Neural progenitor cell (in vitro differentiated cells): ENCODE measurements at places on chromosomes 6 and 20.

DNA sequence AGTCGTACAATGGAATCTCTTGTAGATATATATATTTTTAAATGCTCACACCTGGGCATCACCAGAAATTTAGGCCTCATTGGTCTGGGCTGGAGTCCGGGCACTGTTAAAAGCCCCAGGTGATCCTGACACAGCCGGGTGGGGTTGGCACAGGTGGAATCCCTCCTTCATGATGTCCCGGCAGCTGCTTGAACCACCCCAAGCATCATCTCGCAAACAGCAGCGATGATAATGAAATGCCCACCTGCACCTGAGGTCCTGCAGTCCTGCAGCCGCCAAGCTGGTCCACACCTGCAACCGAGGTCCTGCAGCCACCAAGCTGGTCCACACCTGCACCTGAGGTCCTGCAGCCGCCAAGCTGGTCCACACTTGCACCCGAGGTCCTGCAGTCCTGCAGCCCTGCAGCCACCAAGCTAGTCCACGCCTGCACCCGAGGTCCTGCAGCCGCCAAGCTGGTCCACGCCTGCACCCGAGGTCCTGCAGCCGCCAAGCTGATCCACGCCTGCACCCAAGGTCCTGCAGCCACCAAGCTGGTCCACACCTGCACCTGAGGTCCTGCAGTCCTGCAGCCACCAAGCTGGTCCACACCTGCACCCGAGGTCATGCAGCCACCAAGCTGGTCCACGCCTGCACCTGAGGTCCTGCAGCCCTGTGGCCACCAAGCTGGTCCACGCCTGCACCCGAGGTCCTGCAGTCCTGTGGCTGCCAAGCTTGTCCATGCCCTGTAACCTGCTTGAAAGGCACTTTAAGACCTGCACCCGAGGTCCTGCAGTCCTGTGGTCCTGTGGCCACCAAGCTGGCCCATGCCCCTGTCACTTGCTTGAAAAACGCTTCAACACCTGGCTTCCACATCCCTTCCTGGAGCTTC lies 261.2 kb downstream of the DLL1 start:
- no peak for DNase-seq

- DNase-seq, result no peak
Measured at GRCh38 chr6:44980841-44981240, 347.3 kb upstream of the RUNX2 start.

DNA sequence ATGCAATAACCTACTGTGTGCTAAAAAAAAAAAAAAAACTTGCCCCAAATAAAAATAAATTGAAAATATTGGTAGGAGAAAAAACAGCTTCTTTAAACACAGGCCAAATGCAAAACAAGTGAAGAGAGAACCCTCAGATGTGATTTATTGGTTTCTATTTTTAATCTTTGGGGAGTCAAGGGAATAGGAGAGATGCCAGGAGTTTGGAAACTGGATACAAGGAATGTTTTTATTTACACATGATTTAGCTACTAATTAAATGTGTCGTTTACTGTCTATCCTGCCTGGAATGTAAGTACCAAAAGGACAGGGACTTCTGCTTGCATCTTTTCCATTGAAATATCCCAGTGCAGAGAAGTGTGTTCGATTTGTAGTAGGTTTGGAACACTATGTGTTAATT lies 810.7 kb downstream of the MAFB start:
- DNase-seq, result no peak

DNA sequence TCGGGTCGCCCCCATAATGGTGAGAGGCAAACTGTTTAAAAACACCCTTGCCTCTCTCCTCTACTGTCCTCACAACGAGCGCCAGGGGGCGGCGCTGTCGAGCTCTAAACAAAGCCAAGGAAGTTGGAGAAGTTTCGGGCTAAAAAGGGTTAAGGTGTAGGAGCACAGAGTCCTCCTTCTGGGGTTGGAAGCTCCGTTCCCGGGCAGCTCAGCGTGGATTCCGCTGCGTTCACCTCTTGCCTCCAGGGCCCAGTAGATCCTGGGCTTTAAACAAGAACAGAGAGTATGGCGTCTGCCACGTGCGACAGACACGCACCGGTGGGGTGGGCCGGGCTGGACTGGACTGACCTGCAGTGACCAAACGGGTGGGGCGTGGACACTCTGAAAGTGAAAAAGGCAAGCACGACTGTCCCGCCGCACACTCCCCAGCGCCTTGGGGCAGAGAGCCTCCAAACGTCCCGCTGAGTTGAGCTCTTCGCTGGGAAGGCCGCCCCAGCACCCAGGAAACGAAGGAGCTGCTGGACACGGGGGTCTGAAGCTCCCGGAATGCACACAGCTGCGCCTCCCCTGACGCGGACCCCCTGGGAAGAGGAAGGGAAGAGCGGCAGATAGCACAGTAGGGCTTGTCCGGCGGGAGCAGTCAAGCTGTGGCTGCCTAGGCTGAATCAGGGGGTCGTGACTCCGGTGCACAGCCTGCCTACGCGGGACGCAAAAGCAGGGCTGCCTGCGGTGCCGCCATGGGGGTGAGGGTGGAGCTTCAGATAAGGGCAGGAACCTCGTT lies 1.6 kb upstream of the THBD start:
- peak; percentile 93 for DNase-seq

DNA sequence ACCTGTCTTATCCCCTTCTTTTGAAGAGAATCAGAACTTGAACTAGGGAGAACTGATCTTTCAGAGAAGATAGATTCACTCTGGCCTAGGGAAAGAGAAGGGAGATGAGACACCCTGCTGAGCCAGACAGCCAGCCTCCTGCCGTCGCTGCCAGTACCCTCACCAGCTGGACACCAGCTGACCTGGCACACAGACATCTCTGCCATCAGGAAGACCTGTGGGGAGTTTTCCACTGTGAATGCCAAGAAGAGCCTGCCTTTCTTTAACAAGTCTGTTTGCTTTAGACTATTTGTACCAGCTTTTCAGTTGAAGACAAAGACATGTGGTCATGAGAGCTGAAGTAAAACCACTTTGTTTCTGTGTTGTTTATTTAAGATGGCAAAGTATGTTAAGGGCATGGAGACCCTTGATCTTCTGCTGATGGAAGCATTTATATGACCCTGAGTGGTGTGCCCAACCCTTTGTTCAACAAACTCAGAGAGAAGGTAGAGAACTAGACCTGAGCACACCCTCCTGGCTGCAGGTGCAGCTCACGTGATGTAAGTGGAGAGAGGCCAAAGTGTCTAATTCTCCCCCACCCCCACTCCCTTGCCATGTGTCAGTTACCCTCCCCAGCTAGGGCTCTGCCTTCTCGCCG lies 82.3 kb upstream of the SLC24A3 start:
- DNase-seq, result no peak

GRCh38 chr6:13267142-13267651 lies 61.1 kb downstream of the TBC1D7 start:
- DNase-seq, result no peak

GRCh38 chr6:129050086-129050485 lies 167.1 kb downstream of the LAMA2 start:
- DNase-seq, result no peak

DNA sequence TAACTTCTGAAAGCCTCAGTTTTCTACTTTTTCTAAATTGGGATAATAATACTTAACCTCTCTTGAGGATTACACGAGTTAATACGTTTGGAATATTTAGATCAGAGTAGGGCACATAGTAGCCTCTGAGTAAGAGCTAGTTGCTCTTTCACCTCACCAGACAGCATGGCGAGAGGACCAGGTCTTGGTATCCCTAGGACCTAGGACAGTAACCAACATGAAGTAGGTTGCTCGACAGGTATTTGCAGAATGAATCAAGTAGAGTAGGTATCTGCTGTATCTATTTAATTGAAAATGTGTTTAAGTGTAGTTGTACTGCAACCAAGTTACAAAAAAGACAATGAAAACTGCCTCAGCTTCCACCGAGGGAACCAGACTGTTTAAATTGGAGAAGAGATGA lies 1.4 kb downstream of the CDC5L start:
- no peak for DNase-seq

- no peak for DNase-seq
Measured at GRCh38 chr20:59735917-59736316, 131.6 kb downstream of the PHACTR3 start.

- no peak for DNase-seq
Measured at GRCh38 chr6:20351534-20351933, 50.1 kb upstream of the E2F3 start.

DNA sequence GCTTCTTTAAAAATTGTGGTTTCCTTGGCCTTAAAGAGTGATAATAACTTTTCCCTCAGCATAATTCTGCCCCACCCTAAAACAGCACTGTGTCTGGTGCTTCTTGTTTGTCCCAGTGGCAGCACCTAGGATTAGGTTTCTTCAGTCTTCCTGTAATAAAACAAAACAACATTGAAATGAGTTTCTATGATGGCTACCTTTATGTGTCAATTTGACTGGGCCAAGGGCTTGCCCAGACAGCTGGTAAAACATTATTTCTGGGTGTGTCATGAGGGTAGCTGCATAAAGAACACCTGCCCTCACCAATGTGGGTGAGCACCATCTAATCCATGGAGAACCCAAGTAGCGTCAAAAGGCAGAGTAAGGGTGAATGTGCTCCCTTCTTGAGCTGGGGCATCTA lies 117.8 kb downstream of the QRSL1 start:
- DNase-seq, result no peak

DNA sequence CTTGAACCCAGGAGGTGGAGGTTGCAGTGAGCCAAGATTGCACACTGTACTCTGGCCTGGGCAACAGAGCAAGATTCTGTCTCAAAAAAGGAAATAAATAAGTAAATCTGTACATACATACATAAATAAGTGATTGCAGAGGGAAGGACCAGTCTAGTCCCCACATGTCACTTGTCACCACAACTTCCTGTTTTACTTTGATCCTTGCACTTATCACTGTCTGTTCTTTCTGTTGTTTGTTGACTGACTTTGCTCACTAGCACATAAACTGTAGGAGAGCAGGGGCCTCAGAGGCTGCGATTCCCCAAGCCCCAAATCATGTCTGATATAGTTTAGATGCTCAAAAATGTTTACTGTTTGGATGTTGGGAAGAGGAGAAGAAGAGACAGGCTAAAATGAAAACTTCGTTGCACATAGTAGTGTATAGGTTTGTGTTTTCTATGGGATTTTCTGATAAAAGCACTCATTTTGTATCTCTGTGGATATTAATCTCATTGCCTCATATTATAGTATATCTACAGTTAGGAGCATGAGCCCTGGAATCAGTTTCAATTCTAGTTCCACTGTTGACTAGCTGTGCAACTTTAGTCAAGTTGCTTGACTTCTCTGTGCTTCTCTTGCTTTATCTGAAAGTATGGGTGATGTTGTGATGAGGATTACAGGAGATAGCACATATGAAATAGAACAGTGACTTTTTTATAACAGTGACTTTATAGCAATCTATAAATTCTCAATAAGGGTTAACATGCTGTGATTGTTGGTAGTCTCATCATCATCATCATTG lies 165.0 kb downstream of the TBC1D7 start:
- no peak for DNase-seq

DNA sequence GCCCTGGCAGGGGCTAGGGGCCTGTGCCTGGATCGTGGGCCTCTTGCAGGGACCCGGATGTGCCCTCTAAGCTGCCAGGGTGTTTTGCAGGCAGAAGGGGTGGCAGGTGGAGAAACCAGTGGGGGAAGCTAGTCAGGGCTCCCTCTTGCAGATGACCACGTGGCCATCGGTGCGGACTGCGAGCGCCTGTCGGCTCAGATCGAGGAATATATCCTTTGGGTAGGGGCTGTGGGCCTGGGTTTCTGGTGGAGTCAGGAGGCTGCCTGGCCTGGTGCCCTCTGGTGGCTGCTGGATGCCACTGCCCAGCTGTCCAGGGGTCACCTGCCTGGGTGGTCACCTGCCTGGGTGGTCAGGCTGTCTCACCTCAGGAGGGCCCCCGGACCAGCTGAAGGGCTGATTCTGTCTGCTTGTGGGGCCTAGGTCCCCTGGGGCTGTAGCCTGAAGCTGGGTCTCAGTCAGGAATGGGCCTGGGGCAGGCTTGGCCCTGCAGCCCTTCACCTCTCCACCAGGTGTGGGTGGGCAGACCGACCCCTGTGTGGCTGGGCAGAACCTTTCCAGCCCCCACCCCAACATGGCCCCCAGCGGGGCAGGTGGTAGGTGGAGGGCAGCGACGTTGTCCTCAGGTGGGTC lies 6.7 kb downstream of the TCEA2 start:
- peak; percentile 83 for DNase-seq

- no peak for DNase-seq
Measured at GRCh38 chr6:48135323-48136084, 24.5 kb upstream of the PTCHD4 start.

GRCh38 chr6:126764104-126764503 lies 354.4 kb upstream of the RSPO3 start:
- DNase-seq, result no peak

GRCh38 chr20:62453186-62453808 lies 22.5 kb downstream of the GATA5 start:
- DNase-seq, result no peak

DNA sequence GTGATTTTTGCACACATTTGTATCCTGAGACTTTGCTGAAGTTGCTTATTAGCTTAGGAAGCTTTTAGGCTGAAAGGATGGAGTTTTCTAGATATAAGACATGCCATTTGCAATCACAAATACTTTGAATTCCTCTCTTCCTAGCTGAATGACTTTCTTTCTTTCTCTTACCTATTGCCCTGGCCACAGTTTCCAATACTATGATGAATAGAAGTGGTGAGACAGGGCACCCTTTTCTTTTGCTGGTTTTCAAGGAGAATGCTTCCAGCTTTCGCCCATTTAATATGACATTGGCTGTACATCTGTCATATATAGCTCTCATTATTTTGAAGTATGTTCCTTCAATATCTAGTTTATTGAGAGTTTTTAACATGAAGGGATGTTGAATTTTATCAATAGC lies 409.6 kb upstream of the EPHA7 start:
- DNase-seq, result no peak

- DNase-seq, result peak; percentile 43
Measured at GRCh38 chr6:143679041-143679440, 1.3 kb downstream of the PHACTR2 start.

- peak; percentile 21 for DNase-seq
Measured at GRCh38 chr6:136959471-136959891, 37.4 kb downstream of the SLC35D3 start.

DNA sequence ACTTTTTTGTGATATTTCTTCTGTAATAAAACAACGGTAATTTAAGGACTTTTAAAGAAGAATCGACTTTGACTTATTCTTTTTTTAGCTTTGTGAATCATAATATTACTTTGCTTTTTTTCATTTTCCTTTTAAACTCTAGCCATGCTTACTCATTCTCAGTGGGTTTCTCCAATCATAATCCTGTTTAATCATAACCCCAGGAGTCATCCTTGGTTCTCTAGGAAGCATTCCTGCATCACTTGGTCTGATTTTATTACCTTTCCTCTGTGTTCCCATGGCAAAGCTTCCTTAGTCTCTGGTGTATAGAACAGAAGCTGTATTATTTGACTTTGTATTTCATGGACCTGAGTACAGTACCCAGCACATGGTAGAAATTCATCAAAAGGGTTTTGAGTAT lies 223.5 kb downstream of the CDKAL1 start:
- no peak for DNase-seq

- no peak for DNase-seq
Measured at GRCh38 chr20:37729909-37730308, 36.1 kb downstream of the CTNNBL1 start.

- DNase-seq, result no peak
Measured at GRCh38 chr6:137226697-137227096, 7.5 kb upstream of the IFNGR1 start.

GRCh38 chr20:56601166-56601565 lies 27.9 kb upstream of the TFAP2C start:
- no peak for DNase-seq

GRCh38 chr6:100721256-100721655 lies 159.9 kb downstream of the ASCC3 start:
- no peak for DNase-seq
